A375 (cell line): ENCODE measurements at places on chromosomes 5 and 9. TPM values are rescaled to one million over a fixed set of nuclear protein-coding genes. Genes with fewer than 3 reads are reported as not detected.

Gene CPLANE1
- 9.1 and 11.0 TPM in 2 replicates for total RNA-seq

Gene C9orf50
- total RNA-seq: 0.34 and 0.56 TPM in 2 replicates

Gene GFI1B
- not detected in 2 replicates for total RNA-seq

Gene DIRAS2
- total RNA-seq: not detected in 2 replicates

Gene DMRT3
- total RNA-seq: not detected in 2 replicates
